AG09309 (cell line): ENCODE measurements at places on chromosomes 4 and X.

DNA sequence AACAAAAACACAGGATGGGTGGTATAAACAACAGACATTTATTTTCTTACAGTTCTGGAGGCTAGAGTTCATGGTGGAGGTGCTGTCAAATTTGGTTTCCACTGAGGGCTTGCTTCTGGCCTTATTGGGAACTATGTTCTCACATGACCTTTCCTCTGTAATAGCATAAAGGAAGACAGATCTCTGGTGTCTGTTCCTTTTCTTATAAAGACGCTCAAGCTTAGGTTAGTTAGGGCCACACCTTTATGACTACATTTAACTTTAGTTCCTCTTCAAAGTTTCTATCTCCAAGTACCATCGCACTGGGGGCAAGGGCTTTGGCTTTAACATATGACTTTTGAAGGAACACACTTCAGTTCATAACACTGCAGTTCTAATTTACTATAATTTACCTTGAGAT lies 543.8 kb upstream of the CPEB2 start:
- no peak for DNase-seq

DNA sequence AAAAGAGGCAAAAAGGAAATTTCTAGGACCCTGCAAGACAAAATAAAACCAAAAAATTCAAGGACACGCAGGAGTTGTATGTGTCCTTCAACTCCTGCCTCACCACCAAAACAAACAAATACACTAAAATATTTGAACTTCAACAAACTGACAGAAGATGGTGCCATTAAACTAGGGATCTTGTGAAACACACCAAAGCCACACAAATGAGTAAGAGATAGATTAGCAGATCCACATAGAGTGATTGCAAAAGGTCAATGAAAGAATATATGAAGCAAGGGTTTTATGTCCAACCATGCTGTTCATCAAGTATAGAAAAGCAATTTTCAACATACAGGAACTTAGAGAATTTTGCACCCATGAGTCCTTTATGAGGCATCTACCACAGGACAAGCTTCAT lies 40.1 kb upstream of the SCML1 start:
- no peak for DNase-seq

DNA sequence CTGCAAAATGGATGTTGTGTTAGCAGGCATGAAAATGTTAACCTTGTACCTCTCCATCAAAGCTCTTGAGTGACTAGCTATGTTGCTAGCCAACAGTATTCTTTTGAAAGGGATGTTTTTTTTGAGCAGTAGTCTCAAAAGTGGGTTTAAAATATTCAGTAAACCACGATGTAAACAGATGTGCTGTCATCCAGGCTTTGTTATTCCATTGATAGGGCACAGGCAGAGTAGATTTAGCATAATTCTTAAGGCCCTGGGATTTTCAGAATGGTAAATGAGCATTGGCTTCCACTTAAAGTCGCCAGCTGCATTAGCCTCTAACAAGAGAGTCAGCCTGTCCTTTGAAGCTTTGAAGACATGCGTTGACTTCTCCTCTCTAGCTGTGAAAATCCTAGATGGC lies 18.4 kb downstream of the FGF2 start:
- no peak for DNase-seq

- DNase-seq: no peak
These were observed 196.0 kb upstream of the RBPJ start for GRCh38 chr4:26124753-26125321.

GRCh38 chr4:186717556-186717955 lies 6.1 kb downstream of the FAT1 start:
- DNase-seq: no peak

GRCh38 chr4:48698029-48698971 lies 81.8 kb downstream of the FRYL start:
- DNase-seq: peak; percentile 45

DNA sequence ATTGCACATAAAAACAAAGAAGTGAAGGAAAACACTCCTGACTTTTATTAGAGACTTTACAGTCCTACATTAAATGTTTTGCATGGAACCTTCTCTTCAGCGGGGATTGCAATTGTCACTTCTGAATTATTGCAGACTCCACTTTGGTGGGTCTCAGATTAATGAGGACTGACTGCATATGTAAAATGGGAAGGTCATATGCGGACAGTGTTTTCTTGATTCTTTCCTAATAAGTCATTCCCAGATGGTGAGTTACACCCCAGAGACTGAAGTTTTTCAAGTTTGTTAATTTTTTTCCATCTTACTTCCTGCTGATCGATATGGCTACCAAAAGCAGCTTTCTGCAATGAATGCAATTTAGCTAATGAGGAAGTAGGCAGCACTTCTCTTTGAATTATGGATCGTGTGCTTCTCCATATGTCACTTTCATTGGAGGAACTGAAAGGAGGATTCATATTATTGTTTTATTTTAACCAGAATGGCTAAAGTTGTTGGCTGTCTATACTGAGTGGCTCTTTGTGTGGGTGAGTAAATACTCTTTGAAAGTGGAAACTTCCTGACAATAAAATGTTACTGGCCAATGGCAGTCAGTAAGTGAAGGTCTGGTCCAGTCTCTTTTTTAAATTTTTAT lies 119.3 kb upstream of the CLNK start:
- DNase-seq: no peak

- DNase-seq: no peak
These were observed 26.1 kb upstream of the VMA21 start for GRCh38 chrX:151370906-151371305.

DNA sequence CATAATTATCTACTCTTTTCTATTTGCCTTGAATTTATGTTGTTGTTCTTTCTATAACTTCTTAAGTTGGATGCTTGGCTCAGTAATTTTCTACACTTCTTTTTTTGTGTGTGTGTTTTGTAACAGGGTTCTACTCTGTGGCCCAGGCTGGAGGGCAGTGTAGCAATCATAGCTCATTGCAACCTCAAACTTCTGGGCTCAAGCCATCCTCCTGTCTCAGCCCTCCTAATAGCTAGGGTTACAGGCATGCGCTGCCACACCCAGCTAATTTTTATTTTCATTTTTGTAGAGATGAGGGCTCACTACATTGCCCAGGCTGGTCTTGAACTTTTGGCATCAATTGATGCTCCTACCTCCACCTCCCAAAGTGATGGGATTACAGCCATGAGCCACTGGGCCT lies 20.7 kb upstream of the UCHL1 start:
- DNase-seq: no peak

DNA sequence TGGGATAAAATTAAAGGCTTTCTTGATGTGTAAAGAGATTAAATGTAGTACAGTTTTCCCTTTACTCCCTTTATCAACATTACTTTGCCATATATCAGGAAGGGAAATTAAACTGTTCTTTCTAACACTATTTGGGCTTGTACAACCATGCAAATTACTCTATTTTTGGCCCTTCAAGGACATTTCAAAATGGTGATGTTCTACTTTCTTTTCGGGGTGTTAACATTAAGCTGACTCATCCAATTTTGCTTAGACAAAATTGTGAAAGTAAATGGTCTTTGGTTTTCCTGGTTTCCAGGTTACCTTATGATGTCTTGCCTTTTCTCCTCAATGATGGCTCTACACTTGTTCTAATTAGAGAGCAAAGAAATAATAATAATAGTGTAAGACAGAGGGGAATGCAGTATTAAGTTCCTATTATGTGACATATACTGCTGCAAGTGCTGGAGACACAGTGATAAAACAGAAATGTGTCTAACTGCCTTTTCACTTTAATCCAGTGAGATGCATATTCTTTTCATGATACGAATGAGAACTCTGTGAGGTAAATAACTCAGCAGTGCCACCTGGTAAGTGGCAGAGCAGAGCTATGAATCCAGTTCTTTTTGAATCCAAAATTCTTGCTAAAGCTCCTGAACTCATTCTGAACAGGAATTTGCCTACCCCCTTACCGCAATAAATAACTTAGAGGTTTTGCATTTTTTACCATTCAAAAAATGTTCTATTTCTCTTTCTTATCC lies 35.7 kb upstream of the PDE5A start:
- DNase-seq: no peak

GRCh38 chr4:24489870-24490269 lies 94.5 kb downstream of the DHX15 start:
- no peak for DNase-seq

GRCh38 chrX:21865436-21865835 lies 9.6 kb downstream of the YY2 start:
- DNase-seq: no peak

- no peak for DNase-seq
These were observed 507.9 kb downstream of the MID1IP1 start for GRCh38 chrX:39309018-39309635.
